ENCODE measurements at places on chromosomes 3 and 15.

DNA sequence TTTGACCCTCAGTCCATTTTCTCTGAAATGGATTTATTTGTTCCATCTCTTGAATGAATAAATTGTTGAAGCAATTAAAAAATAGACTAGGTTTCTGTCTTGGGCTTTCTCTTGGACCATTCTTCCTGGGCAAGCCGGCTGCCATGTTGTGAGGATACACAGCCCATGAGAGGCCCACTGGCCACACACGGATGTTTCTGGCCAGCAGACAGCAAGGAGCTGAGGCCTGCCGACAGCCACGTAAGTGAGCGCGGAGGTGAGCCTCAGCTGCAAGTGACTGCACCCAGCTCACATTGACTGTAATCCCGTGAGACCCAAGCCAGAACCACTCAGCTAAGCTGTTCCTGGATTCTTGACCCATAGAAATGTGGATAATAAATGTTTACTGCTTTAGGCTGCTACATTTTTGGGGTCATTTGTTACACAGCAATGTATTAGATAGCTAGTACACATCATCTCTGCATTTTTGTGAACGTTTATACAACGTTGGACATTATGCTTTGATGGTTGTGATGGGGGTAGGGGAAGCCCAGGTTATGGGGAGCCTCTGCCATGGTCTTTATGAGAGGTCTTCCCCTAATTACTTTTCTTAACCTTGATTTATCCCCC, 22.8 kb downstream of the IDH3A start:
- no peak for DNase-seq

- DNase-seq, result no peak
Measured at GRCh38 chr3:110667216-110667615, 404.4 kb upstream of the NECTIN3 start.

DNA sequence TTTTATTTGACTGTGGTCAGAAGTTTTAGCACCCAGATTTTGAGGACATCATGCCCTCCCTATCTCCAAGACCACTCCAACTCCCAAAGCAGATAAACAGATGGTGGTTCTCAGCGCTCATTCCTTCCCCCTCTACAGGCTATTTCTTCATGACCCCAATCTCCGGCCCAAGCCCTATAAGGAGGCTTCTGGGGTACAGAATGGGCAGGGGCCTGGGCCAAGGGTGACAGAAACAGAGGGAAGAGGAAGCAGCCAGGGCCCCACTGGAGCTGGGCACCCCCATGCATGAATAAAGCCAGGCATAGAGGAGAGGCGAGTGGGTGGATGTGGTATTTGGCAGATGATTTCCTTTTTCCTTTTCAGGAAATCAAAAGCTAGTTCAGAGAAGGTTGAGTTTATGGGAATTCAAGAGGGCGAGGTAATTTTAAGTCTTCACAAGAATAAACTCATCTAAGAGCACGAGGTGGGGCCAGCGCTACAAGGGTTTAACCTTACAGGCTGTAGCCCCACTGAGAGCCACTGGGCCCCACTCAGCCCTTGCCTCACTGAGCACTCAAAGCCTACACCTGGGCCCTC, 104.8 kb upstream of the HERC1 start:
- no peak for DNase-seq

DNA sequence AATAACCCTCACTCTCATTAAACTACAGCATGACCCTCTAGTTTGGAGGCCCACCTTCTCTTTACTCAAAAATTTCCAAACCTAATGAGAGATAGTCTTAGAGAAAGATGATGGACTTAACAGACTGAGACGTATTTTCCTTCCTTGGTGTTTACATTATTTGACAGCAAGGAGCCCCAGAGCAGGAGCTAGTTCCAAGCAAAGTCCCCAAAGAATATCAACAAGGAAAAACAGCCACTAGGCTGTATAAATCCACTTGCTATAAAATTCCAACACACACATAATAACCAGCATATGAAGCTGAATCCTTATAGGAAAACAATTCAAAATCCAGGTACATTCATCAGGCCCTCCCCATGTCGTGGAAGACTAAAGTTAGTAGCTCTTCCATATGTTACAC, 660.0 kb downstream of the FHIT start:
- no peak for DNase-seq

DNA sequence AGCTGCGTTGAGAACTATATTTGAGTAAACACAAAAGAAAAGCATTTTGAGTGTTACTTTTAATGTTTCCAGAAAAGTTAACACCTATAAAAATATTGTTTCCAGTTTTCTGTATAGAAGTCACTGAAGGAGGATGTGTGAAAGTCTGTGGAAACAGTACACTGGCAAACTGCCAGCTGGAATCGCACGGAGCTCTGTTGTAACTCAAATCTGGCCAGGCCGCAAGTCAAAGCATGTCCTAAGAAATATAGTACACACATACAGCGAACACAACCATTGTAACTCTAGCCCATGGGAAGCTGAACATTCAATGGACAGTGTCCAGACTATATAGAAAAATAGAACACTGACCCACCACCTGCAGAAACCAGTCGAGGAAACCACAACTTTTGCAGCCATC, 657.2 kb downstream of the FHIT start:
- peak; percentile 44 for DNase-seq

DNA sequence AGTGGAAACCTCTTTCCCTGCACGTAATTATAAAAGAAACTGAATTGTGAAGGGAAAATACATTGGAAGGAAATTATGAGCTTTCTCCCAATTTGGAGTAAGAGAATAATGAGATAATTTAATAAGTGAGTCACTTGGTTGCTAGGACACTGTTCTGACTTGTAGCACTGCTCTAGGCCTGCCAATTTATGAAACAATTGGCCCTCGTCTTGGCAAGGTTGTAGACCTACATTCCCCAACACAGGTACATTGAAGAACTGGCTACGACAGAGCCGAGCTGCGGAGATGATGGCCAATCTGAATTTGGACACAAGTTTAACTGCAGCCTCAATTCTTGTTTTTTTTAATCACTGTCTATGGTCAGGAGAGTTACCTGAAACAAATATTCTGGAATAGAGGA, 674.1 kb downstream of the MECOM start:
- no peak for DNase-seq

GRCh38 chr15:101499863-101500713, 10.6 kb upstream of the PCSK6 start:
- DNase-seq, result no peak

GRCh38 chr15:89649716-89650115, 5.6 kb downstream of the KIF7 start:
- peak; percentile 18 for DNase-seq

GRCh38 chr3:52174896-52175295, 20.7 kb upstream of the POC1A start:
- DNase-seq, result no peak

- DNase-seq, result no peak
Measured at GRCh38 chr3:139530717-139531116, 8.8 kb downstream of the RBP1 start.

DNA sequence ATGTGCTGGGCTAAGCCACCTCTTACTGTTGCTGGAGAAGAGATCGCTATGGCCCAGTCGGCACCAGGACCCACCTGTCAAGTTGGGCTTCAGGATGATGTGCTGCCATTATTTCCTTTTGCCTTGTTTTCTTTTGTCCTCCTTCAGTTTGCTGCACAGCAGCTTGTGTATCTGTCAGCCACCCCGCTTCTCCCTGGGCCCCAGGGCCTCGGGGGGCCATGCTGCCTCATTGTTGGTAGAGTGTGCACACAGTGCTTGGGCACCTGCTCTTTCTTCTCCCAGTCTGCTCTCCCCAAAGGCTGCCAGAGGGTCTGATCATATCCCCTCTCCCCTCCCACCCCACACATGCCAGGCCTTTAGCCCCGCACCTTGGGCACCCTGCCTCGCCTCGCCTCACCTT, 185.5 kb upstream of the ATP10A start:
- DNase-seq, result no peak

DNA sequence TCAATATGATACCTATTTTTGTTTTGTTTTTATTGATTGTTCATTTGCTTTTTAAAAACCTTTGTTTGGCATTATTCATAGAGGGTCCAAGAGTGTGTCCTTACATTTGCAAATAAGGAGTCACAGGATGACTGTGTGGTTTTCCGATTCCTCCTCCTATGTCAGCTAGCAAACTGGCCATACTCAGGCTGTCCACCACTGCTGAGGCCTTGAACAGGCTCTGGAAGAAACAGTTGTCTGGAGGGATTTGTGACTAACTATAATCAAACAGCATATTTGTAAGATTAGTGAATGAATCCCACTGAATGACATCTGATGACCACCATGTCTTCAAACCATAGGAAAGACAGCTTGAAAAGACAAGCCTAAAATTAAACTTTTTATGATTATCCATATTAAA, 423.4 kb upstream of the ATP11B start:
- DNase-seq, result no peak

- no peak for DNase-seq
Measured at GRCh38 chr3:187684880-187685279, 14.7 kb upstream of the SST start.

DNA sequence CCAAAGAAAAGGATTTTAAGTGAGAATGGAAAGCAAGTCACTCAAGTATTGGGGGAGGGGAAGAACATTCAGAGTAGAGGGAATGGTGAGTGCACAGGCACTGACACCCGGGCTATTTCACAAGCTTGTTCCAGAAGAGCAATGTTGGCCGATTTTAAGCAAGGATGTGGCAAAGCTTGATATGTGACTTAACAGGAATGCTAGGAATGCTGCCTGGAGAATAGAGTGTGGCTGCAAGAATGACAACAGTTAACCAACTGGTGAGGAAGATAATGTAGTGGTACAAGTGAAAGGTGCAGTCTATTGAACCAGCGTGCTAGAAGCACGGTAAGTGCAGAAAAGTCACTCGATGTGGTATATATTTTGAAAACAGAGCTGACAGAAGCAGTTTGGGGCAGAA, 6.2 kb upstream of the CCDC80 start:
- DNase-seq, result no peak

- DNase-seq, result no peak
Measured at GRCh38 chr3:133857767-133858166, 37.9 kb downstream of the RAB6B start.

DNA sequence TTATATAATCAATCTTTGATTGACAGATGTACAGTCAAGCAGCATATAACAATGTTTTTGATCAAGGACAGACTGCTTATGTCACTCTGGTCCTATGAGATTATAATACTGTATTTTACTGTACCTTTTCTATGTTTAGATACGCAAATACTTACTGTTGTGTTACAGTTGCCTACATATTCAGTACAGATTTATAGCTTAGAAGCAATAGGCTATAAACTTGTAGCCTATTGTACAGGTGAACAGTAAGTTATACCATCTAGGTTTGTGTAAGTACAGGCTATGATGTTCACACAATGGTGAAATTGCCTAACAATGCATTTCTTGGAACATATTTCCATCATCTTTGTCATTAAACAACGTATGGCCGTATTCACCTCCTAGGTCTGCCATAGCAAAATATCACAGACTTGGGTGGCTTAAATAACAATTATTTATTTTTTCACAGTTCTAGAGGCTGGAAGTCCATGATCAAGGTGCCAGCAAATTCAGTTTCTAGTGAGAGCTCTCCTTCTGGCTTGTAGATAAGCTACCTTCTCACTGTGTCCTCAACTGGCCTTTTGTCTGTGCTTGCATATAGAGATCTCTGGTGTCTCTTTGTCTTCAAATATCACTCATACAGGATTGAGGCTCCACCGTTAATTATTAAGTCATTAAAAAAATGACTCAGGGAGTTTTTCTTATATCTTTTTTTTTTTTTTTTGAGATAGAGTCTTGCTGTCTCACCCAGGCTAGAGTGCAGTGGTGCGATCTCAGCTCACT, 89.1 kb downstream of the EBLN2 start:
- DNase-seq, result no peak

DNA sequence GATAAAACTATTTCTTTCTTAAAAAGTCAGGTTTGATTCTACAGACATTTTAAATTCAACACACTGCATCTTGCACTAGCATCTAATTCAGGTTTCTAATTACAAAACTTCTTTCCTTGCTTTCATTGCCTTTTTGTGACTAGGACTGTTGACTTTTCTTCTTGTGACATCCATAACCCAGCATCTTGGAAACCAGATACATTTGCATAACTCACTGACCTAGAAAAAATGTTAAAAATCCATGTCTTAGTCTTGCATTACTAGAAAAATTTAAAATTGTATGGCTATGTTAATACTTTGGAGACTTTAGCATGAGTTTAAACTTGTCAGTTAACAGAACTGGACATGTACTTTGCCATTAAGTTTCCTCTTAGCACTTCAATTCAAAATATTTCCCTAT, 72.7 kb downstream of the DTWD1 start:
- DNase-seq, result no peak

DNA sequence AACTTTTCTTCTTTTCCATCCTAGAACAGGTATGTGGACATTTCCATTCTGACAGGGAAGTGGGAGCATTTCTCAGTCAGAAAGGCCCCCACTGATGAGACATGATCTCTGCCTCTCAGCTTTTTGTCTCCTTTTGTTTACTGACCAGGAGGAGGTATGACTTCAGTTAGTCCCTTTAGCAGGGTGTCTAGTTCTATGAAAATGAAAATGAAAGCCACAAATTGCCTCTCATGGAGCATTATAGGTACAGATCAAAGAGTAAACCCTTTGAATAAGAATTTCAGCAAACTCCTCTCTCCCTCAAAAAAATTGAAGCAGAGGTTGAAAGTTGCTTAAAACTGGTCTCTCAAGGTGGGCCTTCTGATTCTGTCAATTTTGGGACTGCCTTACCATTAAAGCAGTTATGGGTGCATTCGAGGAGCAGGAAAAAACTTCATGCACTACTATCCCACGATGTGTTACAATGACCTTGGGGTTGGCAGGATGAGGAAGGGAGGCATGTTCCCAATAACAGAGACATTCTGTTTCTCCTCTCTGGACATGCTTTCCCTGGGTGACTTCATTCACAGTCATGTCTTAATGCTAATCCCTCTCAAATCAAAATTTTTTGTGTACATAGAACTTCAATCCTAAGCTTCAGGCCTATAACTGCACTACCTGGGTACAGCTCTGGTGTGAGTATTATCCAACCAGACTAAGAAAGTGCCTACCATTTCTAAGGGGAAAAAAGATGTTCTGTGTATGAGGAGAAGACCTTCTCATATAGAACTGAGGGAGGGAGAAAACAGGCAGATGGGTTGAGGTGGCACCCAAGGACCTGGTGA, 50.6 kb upstream of the TBC1D23 start:
- no peak for DNase-seq

GRCh38 chr3:41508063-41508696, 308.9 kb downstream of the CTNNB1 start:
- DNase-seq, result no peak

Measured in omental fat pad (tissue), 4 donors.